Activated naive CD4-positive, alpha-beta T cell (primary cell): ENCODE measurements at places on chromosomes 3 and 15.

DNA sequence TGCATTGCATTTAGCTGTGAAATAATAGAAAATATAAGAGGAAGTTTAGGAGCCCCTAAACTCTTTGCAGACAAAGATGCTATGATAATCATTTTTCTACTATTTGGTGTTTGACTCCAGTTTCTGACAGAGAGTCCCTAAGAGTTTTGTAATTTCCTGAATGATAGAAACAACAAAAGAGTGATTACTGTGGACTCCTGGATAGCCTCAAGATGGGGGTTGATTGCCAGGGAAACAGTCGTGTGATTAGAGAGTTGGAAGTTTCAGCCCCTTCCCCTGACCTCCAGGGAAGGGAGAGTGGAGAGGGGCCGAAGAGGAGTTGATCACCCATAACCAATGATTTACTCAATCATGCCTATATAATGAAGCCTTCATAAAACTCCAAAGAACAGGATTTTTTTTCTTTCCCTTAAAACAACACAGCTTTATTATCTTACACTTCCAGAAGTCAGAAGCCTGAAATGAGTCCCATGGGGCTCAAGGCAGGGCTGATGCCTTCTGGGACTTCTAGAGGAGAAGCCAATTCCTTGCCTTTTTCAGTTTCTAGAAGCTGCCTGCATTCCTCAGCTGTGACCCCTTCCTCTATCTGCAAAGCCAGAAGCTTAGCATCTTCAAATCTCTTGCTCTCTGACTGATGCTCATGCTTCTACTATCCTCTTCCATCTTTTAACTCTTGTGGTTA lies 292.3 kb upstream of the ZPLD1 start:
- DNase-seq, result no peak

- no peak for DNase-seq
Measured at GRCh38 chr3:190492966-190493365, 20.9 kb upstream of the IL1RAP start.

- no peak for DNase-seq
Measured at GRCh38 chr15:33067456-33067855, 127.1 kb downstream of the FMN1 start.

GRCh38 chr3:115676336-115676735 lies 53.0 kb downstream of the GAP43 start:
- DNase-seq, result no peak

DNA sequence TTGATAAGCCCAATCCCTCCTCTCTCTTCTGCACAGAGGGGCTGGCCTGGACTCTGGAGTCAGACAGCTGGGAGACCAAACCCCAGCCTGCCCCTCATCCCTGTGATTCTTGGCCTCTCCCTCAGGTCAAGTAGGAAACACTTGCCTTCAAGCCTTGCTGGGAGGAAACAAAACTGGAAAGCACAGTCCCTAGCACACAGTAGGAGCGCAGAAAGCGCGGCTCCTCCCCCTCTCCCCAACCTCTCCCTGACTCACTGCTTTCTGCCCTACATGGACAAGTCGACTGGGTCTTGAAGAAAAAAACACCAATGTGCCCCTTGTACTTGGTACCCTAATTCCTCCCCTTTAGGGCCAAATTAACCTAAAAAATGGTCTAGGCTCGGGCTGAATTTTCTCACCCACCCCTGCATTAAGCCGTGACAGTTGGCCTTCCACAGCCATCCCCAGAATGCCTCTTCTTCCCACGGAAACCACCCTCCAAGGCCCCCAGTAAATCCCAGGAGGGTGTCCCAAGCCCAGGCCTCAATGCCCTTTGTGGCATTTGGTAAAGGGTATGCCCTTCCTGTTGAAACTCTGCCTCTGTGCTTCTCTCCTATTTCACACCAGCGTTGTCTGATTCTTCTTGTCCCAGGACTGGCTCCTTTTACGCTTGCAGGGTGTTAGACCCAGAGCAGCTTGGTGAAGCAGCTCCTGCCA lies 11.3 kb upstream of the RAF1 start:
- DNase-seq, result no peak

GRCh38 chr3:57840473-57840872 lies 84.4 kb downstream of the SLMAP start:
- no peak for DNase-seq

- DNase-seq, result no peak
Measured at GRCh38 chr3:30233913-30234646, 372.3 kb upstream of the TGFBR2 start.

DNA sequence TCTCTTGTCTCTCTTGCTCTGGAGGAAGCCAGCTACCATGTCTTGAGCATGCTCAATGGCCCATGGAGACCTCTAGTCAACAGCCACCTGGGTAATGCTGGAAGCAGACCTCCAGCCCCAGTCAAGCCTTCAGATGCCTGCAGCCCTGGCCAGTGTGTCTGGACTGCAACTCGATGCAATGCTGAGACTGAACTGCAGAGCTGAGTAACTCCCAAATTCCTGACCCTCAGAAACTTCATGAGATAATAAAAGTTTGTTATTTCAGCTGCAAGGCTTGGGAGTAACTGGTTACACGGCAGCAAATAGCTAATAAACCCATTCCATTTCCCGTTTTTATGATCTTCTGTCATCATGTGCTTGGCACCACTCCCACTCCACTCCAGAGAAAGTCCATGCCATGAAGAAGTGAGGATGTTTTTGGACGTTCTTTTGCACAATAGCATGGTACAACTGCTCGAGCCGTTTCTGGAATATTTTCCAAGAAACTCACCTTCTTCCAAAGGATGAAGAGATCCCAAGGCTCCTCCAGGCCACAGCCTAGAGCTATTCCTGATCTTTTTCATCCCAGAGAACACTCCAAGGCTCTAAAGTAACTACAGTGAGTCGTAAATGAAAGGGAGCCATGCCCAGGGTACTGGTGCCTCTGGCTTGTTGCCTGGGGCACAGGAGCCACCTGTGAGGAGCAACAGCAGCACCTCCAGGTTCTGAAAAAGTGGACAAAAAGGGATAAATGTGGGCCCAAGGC lies 72.0 kb upstream of the KLF13 start:
- DNase-seq, result no peak

GRCh38 chr3:37997791-37998370 lies 7.3 kb downstream of the VILL start:
- DNase-seq, result no peak

DNA sequence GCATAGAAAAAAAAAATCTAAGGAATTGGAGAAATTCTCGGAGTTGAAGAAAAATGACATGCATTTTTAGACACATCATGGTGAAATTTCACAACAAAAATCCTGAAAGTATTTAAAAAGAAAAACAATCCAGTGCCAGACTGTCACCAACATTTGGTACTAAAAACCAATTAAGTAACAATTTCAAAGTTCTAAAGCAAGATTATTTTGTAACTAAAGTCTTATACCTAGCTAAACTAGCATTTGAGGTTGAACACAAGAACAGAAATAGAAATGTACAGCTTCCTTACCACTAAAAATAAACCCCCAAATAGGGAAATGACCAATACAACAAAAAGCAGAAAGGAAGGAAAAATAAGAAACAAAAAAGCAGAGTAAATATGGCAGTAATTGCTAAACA lies 11.9 kb downstream of the TOMM70 start:
- no peak for DNase-seq

GRCh38 chr3:116340680-116341216 lies 104.5 kb downstream of the LSAMP start:
- no peak for DNase-seq

DNA sequence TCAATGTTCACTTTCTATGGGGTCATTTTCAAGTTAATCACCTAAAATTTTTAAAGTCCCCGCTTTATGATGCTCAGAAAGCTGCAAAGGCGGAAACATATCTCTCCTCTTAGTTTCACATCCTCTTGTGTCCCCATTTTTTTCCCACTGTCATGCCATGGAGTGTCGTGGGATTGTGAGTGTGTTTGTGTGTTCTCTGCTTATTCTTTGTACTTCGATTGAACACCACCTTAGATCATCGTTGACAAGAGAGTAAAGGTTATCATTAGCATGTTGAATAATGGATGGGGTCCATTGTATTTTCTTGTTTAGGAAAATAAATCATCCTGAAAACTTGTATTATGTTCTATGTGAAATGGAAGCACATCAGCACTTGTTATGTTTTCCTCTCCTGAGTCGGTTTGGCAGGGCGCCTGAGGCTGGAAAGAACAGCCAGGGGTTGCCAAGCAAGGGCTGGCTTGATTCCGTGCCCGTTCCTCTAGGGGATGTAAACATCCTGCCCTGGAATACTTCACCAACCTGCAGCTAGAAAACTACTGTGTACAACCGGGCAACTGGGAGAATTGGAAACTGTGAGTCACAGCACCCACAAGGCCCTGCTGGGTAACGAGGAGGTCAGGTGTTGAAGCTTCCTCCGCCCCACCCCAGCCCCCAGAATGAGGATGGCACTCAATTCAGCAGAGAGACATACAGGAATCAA lies 67.2 kb downstream of the EIF4E3 start:
- no peak for DNase-seq

- no peak for DNase-seq
Measured at GRCh38 chr15:57323806-57324589, 52.3 kb upstream of the CGNL1 start.
